ENCODE measurements at places on chromosomes 4 and X. TPM values are rescaled to one million over a fixed set of nuclear protein-coding genes. Genes with fewer than 3 reads are reported as not detected.

DNA sequence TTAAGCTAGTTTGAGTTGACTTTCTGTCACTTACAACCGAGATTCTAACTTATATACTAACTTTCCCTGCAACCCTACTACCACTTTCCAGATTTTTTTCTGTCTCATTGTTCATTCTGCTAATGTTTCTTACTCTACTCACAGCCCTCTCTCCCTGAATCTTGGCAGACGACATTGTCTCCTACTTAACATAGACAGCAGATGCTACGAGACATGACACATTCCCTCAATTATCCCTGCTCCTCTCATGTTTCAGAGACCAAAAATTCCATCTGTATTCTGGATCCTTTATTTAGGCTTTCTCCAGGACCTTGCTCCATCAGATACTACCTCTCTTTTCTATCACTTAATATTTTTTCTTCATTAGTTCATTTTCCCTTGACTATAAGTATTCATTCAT is 379.1 kb upstream of the TEX13C start:
- H3K27ac ChIP-seq: no peak overlapping the region
- no peaks in the 10 kb centered on the region for H3K36me3 ChIP-seq
- no peaks in the 10 kb centered on the region for H3K27me3 ChIP-seq
- H3K4me3 ChIP-seq: no peak overlapping the region
- no peak for DNase-seq
- H3K4me1 ChIP-seq: no peaks in the 10 kb centered on the region

- H3K4me3 ChIP-seq: no peak overlapping the region
- no peaks in the 10 kb centered on the region for H3K4me1 ChIP-seq
- H3K36me3 ChIP-seq: no peaks in the 10 kb centered on the region
Measured at GRCh38 chr4:182307746-182308145, 64.5 kb downstream of the TENM3 start.

- H3K36me3 ChIP-seq: no peaks in the 10 kb centered on the region
- no peak for DNase-seq
- H3K27ac ChIP-seq: no peak overlapping the region
- H3K4me1 ChIP-seq: no peaks in the 10 kb centered on the region
Measured at GRCh38 chrX:104307341-104307740, 52.6 kb upstream of the ESX1 start.

- H3K4me1 ChIP-seq: no peaks in the 10 kb centered on the region
- peak; percentile 77 for DNase-seq
- H3K27ac ChIP-seq: no peak overlapping the region
- H3K36me3 ChIP-seq: no peaks in the 10 kb centered on the region
- H3K4me3 ChIP-seq: no peak overlapping the region
Measured at GRCh38 chrX:24242649-24243175, 71.2 kb downstream of the SUPT20HL2 start.

GYG2 gene
- 4.3 TPM for total RNA-seq

DNA sequence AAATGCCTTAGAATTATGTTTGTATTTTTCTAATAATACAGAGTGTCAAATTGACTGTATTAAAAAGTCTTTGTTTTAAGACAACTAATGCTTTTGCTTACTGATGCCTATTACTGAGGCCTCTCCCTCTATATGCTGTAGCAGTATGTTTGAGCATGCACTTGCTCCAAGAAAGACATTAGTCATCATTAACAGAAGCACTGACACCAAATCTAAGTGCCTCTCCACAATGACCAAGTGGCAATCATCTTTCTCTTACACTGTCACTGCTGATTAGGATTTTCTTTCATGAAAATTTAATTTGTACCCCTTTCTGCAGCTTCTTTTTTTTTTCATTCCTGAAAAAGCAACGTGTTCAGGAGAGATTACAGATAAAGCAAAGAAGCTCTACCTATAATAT is 11.1 kb upstream of the MAB21L2 start:
- no peak overlapping the region for H3K4me3 ChIP-seq
- H3K27me3 ChIP-seq: no peaks in the 10 kb centered on the region
- no peaks in the 10 kb centered on the region for H3K4me1 ChIP-seq
- no peaks in the 10 kb centered on the region for H3K36me3 ChIP-seq

- H3K4me3 ChIP-seq: no peak overlapping the region
- H3K27ac ChIP-seq: no peak overlapping the region
- DNase-seq: no peak
- no peaks in the 10 kb centered on the region for H3K4me1 ChIP-seq
Measured at GRCh38 chrX:25873196-25873595, 264.9 kb upstream of the MAGEB18 start.

GRCh38 chr4:158769175-158769921 is 522 bp downstream of the FNIP2 start:
- H3K27me3 ChIP-seq: no peaks in the 10 kb centered on the region
- DNase-seq: peak; percentile 65
- peak overlapping the region; percentile 87 for H3K4me3 ChIP-seq
- H3K36me3 ChIP-seq: no peaks in the 10 kb centered on the region
- peak overlapping the region; percentile 89 for H3K27ac ChIP-seq

DNA sequence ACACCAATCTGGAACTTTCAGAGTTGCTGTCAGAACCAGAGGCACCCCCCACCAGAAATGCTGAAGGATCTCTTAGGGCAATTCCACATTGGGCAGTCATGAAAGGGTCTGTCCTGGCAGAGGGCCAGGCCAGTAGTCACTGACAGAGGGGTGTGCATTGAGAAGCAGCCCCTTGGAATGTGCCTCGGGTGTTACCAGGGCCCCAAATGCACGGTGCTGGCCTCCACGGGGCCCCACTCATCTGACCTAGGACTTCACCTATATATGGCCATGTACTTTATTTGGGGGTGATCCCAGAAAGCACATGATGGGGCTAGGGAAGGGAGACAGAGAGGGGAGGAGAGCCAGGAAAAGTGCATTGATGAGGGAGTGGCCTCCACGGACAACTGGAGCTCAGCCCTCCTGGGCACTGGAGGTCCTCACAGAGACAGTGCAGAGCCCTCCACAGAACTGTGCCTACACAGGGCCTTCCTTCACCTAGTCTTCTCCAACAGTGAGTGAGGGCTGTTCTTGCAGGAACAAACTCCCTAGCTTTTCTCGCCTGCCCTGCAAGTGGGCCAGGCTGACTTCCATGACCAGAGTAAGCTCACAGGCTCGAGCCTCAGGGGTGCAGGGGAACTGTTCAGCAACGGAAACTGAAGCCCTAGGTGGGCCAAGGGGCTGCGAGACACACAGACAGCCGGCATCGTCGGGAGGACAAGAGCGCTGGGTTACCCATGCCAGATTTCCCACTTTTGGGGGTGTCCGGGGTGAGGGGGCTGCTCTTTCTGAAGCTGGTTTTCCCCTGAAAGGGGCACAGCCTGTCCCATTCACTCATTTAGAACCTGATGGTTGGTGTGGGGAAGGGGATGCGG is 136.2 kb downstream of the HMX1 start:
- H3K4me1 ChIP-seq: no peaks in the 10 kb centered on the region
- no peaks in the 10 kb centered on the region for H3K36me3 ChIP-seq
- peak; percentile 34 for DNase-seq
- no peaks in the 10 kb centered on the region for H3K27me3 ChIP-seq

DNA sequence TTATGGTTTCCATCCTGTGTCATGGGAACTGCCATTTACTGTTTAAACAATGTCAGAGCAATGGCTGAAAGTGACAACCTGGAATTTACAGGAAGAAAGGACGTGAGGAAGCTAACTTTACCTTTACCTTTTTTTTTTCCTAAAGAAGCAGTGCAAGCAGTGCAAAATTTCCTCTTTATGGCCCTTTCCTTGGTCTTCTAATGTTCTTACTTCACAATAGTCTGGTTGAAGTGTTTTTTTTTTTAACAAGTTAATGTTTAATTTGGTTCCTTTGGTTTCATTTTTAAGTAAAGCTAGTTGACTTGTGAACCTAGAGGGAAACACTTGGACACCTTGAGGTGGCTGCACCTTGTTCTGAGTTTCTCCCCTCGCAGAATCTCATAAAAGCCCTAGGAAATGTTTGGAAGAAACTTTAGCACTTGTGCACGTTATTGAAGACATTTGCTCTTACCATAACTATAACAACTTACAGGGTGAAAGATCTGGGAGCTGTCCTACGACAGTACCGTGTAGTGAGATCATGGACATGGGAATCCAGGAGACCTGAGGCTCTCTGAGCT is 1.8 kb downstream of the SGMS2 start:
- no peaks in the 10 kb centered on the region for H3K36me3 ChIP-seq
- peak overlapping the region; percentile 95 for H3K27ac ChIP-seq
- DNase-seq: no peak

GRCh38 chr4:37453281-37453998 is 208.9 kb downstream of the NWD2 start:
- peak overlapping the region; percentile 30 for H3K4me3 ChIP-seq
- no peak for DNase-seq
- peaks cover 11% of the 10 kb centered on the region for H3K27me3 ChIP-seq
- H3K27ac ChIP-seq: no peak overlapping the region
- no peaks in the 10 kb centered on the region for H3K36me3 ChIP-seq
- H3K4me1 ChIP-seq: peaks cover 14% of the 10 kb centered on the region

DNA sequence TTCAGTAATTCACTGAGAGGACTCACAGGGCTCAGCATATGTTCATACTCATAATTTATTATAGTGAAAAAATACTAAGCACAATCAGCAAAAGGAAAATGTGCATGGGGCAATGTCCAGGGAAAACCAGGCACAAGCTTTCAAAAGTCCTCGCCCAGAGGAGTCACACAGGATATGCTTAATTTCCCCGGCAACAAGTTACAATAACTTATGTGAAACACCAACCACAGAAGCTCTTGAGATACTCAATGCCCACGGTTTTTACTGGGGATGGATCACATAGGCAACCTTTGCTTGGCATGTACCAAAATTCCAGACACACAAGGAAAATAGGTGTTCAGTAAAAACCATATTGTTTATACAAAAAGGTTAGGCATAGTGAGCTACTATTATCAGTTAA is 38.5 kb upstream of the STPG2 start:
- no peak overlapping the region for H3K27ac ChIP-seq
- H3K36me3 ChIP-seq: no peaks in the 10 kb centered on the region
- H3K4me1 ChIP-seq: no peaks in the 10 kb centered on the region
- no peak overlapping the region for H3K4me3 ChIP-seq
- DNase-seq: no peak

- no peaks in the 10 kb centered on the region for H3K36me3 ChIP-seq
- H3K4me1 ChIP-seq: peaks cover 62% of the 10 kb centered on the region
- no peak overlapping the region for H3K4me3 ChIP-seq
Measured at GRCh38 chr4:158771776-158772175, 3.0 kb downstream of the FNIP2 start.

FGD1 gene
- total RNA-seq: 5.7 TPM

- DNase-seq: no peak
- H3K4me1 ChIP-seq: no peaks in the 10 kb centered on the region
- H3K36me3 ChIP-seq: no peaks in the 10 kb centered on the region
- H3K4me3 ChIP-seq: no peak overlapping the region
- no peaks in the 10 kb centered on the region for H3K27me3 ChIP-seq
Measured at GRCh38 chr4:124640022-124640730, 72.4 kb downstream of the ANKRD50 start.

- no peaks in the 10 kb centered on the region for H3K36me3 ChIP-seq
- peak; percentile 59 for DNase-seq
- no peaks in the 10 kb centered on the region for H3K27me3 ChIP-seq
- no peaks in the 10 kb centered on the region for H3K4me1 ChIP-seq
Measured at GRCh38 chr4:89438102-89438831, 130.7 kb upstream of the GPRIN3 start.

- no peaks in the 10 kb centered on the region for H3K27me3 ChIP-seq
- no peak for DNase-seq
- H3K4me1 ChIP-seq: no peaks in the 10 kb centered on the region
- no peak overlapping the region for H3K27ac ChIP-seq
Measured at GRCh38 chr4:151727365-151727764, 33.4 kb downstream of the GATB start.

GRCh38 chrX:3577551-3577950 is 135.9 kb downstream of the PRKX start:
- H3K27me3 ChIP-seq: no peaks in the 10 kb centered on the region

PASD1 gene
- total RNA-seq: not detected

- no peak for DNase-seq
- H3K4me3 ChIP-seq: no peak overlapping the region
- H3K27ac ChIP-seq: no peak overlapping the region
- no peaks in the 10 kb centered on the region for H3K27me3 ChIP-seq
- no peaks in the 10 kb centered on the region for H3K4me1 ChIP-seq
Measured at GRCh38 chrX:24553011-24553410, 87.9 kb downstream of the PDK3 start.

- no peak overlapping the region for H3K4me3 ChIP-seq
- H3K27ac ChIP-seq: no peak overlapping the region
- H3K4me1 ChIP-seq: no peaks in the 10 kb centered on the region
Measured at GRCh38 chrX:150543230-150544155, 24.9 kb upstream of the MTM1 start.

ZNF157 gene
- not detected for total RNA-seq

DNA sequence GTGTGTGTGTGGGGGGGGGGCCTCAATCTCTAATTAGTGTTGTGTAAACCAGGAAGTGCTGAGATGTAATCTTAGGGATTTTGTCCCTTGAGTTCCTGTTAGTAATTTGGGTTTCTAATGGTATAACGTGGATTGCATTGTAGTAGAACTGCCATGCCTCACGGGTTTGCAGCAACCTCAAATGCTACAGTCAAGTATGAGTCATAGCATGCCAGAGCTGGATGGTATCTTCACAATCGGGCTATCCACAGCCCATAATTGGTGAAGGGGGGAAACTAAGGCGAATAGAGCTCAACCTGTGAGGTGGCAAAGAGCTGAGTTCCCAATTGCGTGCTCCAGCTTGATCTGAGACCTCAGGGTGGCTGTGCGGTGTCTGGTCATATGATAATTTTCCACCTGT is 2.2 kb upstream of the FMR1NB start:
- H3K4me3 ChIP-seq: no peak overlapping the region
- no peaks in the 10 kb centered on the region for H3K27me3 ChIP-seq
- DNase-seq: no peak
- H3K36me3 ChIP-seq: no peaks in the 10 kb centered on the region
- no peak overlapping the region for H3K27ac ChIP-seq

FAM184B gene
- total RNA-seq: not detected

DNA sequence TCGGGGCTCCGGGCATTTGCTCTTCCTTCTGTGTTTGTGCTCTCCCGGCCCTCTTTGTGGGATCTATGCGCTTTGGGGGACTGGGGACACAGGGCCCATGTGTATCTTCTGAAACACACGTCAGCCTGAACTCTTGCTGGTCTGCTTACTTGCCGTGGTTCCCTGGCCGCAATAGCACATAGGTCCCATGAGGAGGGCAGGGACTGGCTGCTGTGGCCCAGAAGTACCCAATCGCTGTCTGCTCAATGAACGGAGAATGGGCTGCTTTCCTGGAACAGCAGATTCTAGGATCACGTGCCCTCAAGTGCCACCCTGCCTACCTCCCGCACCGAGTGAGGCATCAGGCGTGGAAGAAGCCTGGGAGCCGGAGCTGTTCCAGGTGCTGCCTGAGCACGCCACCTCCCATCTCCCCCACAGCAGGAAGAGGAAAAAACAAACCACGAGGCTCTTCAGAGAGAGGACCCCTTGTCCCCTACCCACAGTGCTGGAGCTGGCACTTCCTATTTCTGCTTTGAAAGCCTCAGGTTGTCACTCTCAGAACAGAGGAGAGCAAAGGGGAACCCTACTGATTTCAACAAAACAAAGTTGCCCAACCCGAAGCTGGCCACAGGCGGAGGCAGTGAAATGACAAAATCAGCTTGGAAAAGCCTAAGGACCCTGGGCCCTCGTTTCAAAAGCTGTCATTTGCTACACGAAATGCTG is 3.8 kb downstream of the G6PD start:
- no peaks in the 10 kb centered on the region for H3K4me1 ChIP-seq
- no peak overlapping the region for H3K4me3 ChIP-seq
- H3K27me3 ChIP-seq: no peaks in the 10 kb centered on the region
- no peaks in the 10 kb centered on the region for H3K36me3 ChIP-seq
- DNase-seq: peak; percentile 66

GRCh38 chrX:110985470-110985869 is 110.5 kb upstream of the PAK3 start:
- no peak overlapping the region for H3K27ac ChIP-seq
- H3K4me1 ChIP-seq: no peaks in the 10 kb centered on the region
- H3K36me3 ChIP-seq: no peaks in the 10 kb centered on the region
- no peaks in the 10 kb centered on the region for H3K27me3 ChIP-seq
- no peak for DNase-seq

GRCh38 chr4:184895012-184895695 is 69.4 kb upstream of the ACSL1 start:
- H3K36me3 ChIP-seq: no peaks in the 10 kb centered on the region
- H3K4me1 ChIP-seq: no peaks in the 10 kb centered on the region
- no peak overlapping the region for H3K27ac ChIP-seq
